ENCODE measurements at places on chromosomes 6 and 20. TPM values are rescaled to one million over a fixed set of nuclear protein-coding genes. Genes with fewer than 3 reads are reported as not detected.

FGD2 gene
- total RNA-seq = 0.83 TPM

PI16 gene
- total RNA-seq = 0.24 TPM

HLA-DRB1 gene
- 32.6 TPM for total RNA-seq

SLC22A2 gene
- total RNA-seq = not detected

MATN4 gene
- total RNA-seq = not detected

TPD52L1 gene
- not detected for total RNA-seq

PPP1R3G gene
- not detected for total RNA-seq

PRND gene
- total RNA-seq = not detected

CALHM5 gene
- total RNA-seq = not detected

KLHDC3 gene
- total RNA-seq = 20.9 TPM

SLC32A1 gene
- not detected for total RNA-seq

RBM24 gene
- total RNA-seq = 2.7 TPM

CTCFL gene
- total RNA-seq = not detected

ASIP gene
- total RNA-seq = not detected

LHFPL5 gene
- total RNA-seq = not detected

BCAS1 gene
- not detected for total RNA-seq

TNFRSF6B gene
- 3.0 TPM for total RNA-seq

FAM83C gene
- total RNA-seq = not detected

GGTLC1 gene
- total RNA-seq = not detected
